ENCODE measurements at places on chromosomes 1 and 21.

- no peak for DNase-seq
Measured at GRCh38 chr1:209038316-209038715, 545.2 kb upstream of the CAMK1G start.

- DNase-seq = peak; percentile 42
Measured at GRCh38 chr1:66725885-66726665, 26.2 kb upstream of the DYNLT5 start.

DNA sequence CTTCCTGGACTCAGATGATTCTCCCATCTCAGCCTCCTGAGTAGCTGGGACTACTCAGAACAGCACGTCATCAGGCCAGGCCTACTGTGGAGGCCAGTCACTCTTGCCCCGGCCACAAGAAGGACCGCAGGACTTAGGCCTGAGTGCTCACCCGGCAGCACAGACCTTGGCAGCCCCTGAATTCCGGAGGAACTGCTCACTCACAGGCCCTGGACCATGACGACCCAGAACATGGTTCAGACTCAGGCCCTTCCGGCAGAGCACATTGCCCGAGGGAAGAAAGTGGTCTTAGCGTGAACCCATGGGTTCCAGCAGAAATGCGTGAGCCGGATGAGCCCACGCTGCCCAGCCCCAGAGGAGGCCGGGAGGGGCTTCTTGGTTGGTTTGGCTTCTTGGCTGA, 177.3 kb upstream of the TMEM51 start:
- no peak for DNase-seq

GRCh38 chr1:94033849-94034248, 87.1 kb downstream of the ABCA4 start:
- DNase-seq = no peak

- DNase-seq = peak; percentile 39
Measured at GRCh38 chr21:42467140-42467983, 28.7 kb downstream of the RSPH1 start.

DNA sequence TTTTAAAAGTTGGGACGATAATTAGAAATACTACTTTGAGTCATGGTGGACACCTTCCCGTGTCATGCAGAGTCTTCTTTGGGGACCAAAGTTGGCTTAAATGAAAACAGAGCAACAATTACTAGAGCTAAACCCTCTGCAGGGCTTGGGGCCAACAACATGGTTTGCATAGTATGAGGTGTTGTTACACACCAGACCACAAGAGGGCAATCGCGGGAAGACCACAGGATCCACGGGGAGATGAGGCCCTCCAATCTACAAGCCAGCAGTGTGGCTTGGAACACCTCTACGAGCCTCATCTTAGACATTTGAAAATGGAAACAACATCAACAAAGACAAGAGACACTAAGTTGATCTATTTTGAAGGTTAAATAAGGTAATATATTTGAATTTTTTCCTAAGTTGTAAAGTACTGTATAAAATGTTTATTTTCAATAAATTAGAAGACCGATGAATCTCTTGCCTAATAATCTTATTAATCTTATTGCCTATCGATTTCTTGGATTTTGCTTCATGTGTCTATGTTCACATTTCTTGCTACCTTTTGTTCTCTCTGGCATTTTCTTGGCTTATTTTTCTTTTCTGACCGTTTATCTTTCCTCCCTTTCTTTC, 8.2 kb upstream of the SMCP start:
- peak; percentile 87 for DNase-seq

DNA sequence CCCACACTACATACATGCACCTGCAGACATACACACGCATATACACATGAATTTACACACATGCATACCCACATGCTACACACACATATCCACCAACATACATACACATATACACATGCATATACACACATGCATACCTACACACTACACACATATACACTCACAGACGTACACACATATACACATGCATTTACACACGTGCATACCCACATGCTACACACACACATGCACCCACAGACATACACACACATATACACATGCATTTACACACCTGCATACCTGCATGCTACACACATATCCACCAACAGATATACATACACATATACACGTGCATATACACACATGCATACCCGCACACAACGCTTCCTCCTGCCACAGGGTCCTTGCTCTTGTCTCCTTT, 61.2 kb upstream of the SLC25A33 start:
- DNase-seq = no peak

DNA sequence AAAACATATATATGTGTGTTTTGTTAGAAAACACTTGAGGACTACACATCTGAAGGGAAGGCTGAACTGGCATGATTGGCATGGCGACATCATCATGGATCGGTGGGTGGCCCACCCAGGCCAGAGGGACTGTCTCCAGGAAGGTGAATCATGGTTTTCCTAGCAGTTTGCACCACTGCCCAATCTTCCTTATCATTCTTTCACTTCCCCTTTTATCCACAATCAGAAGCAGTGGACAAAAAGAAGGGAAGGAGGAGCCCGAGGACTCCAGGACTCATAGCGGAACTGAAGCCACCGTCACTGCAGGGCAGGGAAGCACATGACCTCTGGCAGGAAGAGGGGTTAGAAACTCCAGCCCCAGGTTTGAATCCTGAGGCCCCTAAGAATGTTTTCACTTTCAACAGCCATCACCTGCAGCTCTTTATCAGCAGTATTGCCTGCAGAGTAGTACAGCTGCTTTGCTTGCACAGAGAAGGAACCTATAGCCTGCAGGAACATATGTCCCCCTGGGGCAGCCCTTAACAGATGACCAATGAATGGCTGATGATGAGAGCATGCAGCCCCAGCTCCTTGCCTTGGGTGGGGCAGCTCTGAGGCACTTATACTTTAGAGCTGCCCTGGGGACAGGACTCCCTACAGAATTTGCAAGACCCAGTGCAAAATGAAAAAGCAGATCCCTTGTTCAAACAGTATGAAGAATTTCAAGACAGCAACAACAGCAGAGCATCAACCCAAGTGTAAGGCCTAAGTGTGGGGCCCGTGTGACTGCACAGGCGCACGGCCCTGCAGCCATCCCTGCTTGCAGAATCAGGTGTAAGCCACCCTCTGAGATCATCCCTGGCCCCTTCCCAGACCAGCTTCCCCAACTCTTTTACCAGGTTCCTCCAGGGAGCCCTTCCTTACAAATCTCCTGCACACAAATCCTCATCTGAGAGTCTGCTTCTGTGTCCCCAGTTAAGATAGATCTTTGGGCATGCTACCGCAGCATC, 241.8 kb upstream of the IRF2BP2 start:
- DNase-seq = no peak

DNA sequence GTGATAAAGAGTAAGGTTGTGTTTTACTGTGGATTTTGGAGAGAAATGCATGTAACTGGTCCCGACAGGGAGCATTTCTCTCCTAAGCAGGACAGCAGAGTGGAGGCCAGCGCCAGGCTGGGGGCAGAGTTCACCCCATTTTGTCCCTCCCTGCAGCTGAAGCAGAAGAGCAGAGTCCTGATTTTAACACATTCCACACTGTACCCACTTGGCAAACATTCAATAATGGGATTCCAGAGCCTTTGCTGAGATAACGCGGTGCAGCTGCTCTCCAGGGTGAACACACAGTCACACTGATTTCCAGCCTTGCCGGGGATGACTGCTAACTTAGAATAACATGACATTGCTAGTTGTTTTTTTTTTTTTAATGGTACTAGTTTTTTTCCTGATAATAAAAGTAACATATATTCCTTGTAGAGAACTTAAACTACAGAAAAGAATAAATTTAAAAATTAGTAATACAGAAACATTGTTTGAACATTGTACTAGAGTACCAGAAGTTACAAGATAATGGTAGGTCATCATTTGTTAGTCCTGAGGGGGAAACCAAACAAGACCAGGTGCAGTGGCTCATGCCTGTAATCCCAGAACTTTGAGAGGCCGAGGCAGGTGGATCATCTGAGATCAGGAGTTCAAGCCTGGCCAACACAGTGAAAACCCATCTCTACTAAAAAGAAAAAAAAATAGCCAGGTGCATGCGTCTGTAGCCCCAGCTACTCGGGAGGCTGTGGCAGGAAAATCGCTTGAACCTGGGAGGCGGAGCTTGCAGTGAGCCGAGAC, 77.2 kb downstream of the SCCPDH start:
- DNase-seq = peak; percentile 30

DNA sequence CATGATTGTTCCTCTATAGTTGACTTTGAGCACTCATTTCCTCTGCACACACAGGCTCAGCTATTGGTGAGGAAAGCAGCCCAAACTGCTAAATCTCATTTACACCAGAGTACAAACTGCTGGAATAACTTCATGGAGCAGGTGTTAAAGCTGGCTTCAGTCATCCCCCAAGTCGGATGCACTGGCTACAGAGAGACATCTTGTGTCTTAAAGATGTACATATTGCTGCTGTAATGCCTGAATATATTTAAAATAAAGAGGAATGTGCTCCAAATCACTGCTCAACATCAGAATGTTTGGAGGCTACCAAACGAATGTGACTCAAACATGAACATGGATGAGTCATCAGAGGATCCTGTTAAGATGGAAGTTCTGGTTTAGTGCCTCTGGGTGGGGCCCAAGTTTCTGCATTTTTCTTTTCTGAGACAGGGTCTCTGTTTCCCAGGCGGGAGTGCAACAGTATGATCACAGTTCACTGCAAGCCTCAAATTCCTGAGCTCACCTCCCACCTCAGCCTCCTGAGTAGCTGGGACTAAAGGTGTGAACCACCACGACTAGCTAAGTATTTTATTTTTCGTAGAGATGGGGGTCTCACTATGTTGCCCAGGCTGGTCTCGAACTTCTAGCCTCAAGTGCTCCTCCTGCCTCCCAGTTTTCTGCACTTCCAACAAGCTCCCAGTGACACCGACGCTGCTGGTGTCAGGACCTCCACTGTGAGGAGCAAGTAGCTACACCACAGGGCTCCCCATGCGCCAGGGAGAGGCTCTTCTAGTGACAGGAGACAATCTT, 79.0 kb upstream of the KRTAP19-8 start:
- DNase-seq = no peak

DNA sequence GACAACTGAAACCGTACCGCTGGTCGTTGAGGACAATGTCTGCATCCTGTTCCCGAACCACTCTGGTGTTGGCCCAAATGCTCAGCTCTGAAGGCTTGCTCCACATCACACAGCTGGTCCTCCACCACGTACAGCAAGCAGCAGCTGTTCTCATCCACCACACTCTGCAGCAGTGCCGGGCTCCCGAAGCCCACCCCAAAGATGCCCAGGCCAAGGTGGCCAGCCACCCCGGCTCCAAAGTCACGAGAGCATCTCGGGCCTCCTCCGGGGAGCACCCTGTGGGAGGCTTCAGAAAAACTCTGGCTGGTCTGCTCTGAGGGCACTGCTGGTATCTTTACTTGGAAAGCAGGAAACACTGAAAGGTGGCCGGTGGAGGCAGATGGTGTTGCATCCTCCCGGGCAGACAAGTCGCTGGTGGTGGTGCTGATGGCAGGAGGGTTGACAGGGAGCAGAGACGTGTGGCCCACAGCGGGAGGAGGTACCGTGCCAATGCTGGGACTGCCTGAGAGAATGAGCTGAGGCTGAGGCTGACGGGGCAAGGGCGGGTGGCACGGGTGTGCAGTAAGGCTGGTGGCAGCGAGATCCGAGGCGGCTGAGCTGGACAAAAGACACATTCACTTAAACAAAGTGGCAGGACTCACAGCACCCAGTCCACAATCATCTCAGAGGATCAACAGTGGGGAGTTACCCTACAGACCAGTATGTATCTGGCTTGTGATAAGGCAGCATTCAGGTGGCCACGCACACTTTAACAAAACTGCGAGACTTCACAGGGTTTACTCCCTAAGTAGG, 6.5 kb upstream of the CCDC27 start:
- no peak for DNase-seq

- DNase-seq = peak; percentile 7
Measured at GRCh38 chr1:237470712-237471338, 419.9 kb downstream of the ZP4 start.

- DNase-seq = no peak
Measured at GRCh38 chr1:203217668-203218067, 11.8 kb downstream of the CHIT1 start.

GRCh38 chr1:22908880-22909426, 63.7 kb downstream of the LACTBL1 start:
- no peak for DNase-seq

- DNase-seq = no peak
Measured at GRCh38 chr21:37429356-37429755, 62.8 kb downstream of the DYRK1A start.

DNA sequence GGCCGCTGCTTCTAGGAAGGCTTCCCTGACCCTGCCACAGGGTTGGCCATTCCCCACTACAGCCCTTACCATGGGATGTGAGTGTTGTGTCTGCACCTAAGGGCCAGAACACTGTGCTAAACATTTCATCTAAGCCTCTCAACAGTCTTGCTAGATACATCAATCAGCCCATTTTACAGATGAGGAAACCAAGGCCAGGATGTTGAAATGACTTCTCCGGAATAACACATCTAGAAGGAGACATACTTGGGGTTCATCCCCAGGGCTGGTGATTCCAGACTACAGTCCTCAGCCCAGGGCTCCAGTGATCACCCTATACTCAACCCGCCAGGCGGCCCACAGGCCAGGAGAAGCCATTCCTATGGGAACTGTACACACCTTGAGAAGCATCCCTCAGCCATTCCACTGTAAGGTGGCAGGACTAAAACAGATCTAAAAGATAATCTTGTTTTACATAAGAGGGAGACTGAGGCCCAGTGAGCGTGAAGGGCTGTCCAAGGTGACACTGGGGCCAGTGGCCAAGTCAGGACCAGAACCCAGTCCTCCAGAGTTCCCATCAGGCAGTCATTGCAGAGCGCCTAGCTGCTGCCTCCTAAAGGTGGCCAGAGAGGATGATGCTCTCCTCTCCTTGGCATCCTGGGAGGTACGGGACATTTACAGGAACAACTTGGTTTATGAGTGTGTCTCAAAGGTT, 119.5 kb downstream of the GLIS1 start:
- no peak for DNase-seq

GRCh38 chr1:179080866-179081686, 794 bp upstream of the TOR3A start:
- no peak for DNase-seq

DNA sequence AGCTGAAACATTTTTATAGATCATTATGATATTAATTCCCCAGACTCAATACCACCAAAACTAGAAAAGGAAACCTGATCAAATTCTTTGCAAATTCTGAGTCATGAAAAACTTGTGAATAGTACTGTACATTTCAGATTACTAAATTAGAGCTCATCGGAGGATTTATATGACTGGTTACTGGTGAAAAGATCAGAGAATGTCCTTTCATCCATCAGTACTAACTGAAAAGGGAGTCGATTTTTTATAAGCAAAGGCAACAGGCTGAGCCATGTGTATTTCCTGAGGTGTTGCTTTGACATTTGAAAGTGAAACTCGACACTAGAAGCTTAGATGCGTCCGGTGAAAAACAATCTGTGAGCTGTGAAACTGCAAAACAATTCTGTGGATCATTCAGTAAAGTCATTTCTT, 155.7 kb downstream of the TNFSF18 start:
- DNase-seq = no peak

All from SHP77 (cell line).